ENCODE measurements at places on chromosomes 5 and 9.
A peak's percentile ranks its signal among the peaks of the same experiment; 100 is the strongest.

GRCh38 chr5:120141076-120141475 is 323.0 kb upstream of the PRR16 start:
- DNase-seq: no peak

- peak; percentile 52 for DNase-seq
Observed at GRCh38 chr5:122262103-122262502, 49.9 kb upstream of the SNCAIP start.

GRCh38 chr5:163993126-163993525 is 487.7 kb downstream of the MAT2B start:
- no peak for DNase-seq

DNA sequence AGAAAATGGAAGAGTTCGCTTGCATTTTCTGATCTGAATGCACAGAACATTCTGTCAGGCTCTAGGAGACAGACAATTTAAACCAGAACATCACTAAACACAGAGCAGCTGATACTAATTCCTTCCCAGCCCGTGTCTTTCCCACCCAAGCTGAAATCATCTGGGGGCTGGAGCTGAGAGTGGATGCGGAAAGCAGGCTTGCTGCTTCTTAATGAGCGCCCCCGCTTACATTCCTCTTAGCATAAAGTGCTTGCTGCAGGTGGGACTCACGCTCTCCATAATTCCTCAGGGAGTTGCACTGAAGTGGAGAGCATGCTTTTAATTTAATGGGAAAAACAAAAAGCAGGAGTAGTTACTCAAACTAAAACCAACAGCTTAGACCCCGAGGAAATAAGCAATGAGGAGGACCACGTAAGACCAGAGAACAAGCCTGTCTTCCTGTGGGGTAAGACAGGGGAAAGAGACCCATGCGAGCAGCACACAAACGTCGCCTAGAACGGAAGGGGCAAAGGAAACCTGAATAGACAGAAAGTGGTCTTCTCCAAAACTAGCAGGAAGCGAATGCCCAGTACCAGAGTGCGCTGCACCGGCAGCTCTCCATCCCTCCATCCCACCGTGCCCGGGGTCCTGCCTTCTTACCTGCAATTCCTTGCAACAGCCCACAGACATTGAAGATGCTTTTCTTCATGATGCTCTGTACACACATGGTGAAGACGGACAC is 139.3 kb downstream of the LHFPL2 start:
- no peak for DNase-seq

DNA sequence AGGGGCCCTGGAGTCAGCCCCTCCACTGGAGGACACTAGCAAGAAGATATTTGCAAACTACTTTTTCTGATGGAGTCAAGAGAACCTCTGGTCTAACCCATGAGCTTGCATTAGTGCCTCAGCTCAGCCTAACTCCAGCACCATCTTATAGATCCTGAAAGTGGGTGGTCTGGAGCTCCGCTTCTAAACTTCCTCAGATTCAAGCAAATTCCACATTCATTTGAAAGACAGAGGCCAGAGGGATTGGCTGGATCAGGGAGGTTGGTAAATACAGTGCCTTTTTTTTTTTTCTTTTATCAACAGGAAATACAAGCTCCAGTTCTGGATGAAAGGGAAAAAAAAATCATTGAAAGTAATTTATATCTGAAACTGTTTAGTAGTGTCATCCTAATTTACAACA is 99.9 kb downstream of the ENC1 start:
- DNase-seq: no peak

DNA sequence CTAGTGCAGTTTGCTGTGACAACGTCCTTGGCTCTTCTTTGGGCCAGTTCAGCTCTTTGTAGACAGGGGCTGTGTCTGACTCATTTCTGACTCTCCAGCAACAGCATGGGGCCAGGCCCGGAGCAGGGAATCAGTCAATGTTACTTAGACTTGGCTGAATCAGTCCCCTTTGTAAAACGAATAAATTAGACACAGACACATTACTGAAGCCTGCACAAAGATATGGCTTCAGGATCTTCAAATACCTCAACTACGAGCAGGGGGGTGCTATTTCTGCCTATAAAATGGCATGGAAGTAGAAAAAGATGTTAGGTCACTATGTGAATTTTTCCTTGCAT is 204.7 kb downstream of the TTLL11 start:
- DNase-seq: peak; percentile 95
